Hepatocyte (in vitro differentiated cells): ENCODE measurements at places on chromosomes 12 and 14. TPM values are rescaled to one million over a fixed set of nuclear protein-coding genes. Genes with fewer than 3 reads are reported as not detected.

The SERPINA9 gene
- total RNA-seq = 0.60 TPM in 1 of 2 replicates, not detected in the other

The SSPN gene
- 4.1 and 12.5 TPM in 2 replicates for total RNA-seq

The C12orf60 gene
- total RNA-seq = 1.5 and 2.3 TPM in 2 replicates

The CHFR gene
- total RNA-seq = 33.4 and 37.6 TPM in 2 replicates

- DNase-seq = no peak
Measured at GRCh38 chr14:68692216-68692615, 100.7 kb downstream of the ZFP36L1 start.

DNA sequence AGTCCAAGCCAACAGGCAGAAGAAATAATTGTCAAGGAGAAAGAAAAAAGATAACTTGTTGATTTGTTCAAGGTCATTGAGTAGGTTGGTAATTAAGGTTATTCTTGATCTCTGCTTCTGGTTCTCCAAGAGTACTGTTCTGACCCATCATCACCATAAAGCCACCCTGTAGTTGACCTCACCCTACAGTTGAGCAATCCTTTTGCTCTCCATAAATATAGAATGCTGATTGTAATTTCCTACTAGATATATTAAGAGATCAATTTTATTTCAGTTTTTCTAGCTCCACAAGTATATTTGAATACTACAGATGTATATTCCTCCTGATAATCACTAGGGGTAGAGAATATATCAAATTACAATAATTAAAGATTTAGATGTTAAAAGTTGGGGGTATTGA lies 350.5 kb upstream of the PDE3A start:
- DNase-seq = no peak

DNA sequence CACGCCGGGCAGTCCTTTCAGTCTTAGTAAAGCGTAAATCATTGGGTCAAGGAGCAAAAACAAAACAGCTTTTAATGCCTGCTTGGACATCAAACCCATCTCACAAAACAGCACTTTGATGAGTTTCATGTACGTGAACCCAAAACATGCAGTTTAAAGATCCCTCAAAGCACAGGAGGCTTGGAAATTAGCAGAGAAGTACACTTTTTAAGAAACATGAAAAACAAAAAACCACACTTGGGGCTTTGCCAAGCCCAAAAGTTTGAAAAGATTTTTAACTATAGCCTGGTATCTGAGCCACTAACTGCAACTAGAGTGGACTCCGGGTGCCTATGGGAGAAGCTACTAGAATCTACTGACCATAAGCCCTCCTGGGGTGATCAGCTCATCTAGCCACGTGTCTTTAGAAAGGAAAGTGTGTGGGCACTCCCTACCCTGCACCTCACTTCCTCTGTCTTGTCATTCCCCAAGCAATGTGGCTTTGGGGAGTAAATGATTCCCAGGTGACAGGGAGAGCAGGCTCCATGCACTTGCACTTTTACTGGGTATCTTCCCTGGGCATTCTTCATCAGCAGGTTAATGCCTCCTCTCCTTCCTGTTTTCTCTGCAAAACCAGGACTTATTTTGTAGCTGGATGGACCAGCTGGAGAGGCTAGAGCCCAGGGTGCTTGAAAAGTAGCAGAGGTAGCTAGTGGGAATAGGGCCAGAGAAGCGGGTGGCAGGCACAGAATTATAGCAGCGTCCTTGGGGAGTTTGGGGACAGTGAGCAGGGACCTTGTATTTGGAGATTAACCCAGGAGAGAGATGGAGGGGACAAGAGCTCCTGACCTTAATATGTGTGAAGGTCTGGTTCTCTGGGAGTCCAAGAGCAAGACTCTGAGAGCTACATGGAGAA lies 339.3 kb downstream of the BCL11B start:
- DNase-seq = no peak

DNA sequence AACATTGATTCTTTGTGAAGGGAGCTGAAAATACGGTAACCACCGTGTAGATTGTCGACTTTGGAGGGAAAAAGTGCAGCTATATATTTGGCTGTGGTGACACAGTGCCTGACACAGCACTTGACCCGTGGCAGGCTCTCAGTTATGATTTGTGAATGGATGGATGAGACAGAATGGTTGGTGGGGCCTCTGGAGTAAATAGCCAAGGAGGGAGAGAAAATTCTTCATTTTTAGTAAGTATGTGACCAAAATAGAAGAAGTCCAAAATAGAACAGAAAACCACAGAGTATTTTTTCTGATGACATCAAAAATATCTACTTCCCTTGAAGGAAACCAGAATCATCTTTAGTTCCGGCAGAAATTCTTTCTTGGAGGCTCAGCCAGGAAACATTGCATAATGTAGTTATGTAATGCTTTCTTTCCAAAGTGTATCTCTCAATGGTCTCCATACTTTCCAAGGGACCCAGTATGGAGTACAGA lies 82.0 kb upstream of the WSCD2 start:
- DNase-seq = no peak

DNA sequence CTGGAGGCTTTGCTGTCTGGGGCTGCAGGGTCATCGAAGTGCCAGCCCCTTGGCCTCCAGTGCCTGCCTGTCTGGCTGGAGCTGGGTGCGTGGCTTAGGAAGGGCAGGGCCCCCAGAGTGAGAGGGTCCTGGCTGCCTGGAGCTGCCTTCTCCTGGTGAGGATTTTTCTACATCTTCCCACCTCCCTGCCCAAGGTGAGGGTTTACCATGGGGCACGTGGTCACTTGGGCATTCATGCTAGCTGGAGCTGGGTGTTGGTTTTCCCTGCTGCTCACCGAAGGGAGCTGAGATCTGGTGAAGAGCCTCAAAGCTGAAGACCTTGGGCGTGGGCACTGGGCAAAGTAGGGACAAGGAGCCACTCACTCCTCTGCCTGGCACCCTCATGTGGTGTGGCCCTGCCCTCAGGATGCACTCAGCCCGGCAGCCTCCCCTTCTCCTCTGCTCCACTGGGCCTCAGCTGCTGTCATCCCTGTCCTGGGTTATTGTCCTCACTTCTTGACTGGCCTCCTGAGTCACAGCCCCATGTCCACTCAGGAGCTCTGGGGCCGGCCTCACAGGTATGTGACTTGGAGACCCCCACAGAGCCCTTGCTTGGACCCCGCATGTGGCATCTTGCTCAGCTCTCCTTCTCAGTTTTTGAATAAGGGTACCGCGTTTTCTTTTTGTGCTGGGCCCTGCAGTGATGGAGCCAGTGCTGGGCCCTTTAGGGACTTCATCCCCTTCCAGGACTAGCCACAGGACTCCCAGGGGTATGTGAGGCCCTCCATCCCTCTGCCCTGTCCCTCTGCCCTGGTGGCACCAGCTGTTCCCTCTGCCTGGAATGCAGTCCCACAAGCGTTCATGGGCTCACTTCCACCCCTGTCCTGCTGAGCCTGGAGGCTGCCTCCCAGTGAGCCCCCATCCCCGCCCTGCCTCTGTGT lies 1.6 kb downstream of the CEP170B start:
- DNase-seq = peak; percentile 6

DNA sequence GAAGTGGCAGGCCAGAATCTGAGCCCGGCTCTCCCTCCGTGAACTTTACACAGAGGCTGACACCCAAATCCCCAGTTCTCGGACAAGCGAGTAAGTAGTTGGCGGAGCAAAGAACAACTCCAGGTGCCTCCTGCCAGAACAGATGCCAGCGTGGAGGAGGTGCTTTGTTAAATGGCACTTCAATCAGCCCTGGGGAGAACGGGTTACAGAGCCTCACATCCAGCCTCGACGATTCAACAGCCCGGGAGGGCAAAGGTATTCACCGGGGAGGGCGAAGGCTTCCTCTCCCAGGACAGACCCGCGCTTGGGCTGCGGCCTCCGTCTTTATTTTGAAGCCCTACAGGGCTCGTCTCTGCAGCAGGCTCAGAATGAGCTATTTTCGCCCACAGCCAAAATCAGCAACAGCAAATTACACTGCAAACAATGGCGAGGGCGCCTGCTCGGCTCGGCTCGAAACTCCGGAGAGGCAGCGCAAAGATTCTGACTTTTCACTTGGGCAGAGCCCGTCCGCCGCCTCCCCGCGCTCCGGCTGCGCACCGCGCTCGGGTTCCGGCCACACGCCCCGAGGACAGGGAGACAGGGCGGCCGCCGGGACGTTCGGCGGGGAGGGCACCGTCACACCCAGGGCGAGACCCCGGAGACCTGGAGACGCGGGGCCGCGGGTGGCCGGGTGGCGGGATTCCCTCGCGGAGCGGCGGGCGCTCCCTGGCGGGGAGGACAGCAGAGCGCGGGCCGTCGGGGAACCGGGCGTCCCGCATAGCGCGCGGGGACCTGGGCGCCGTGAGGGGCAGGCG lies 811 bp downstream of the TMCC3 start:
- peak; percentile 67 for DNase-seq

GRCh38 chr14:49960453-49960852 lies 67.6 kb downstream of the ARF6 start:
- no peak for DNase-seq

GRCh38 chr14:68137704-68138619 lies 318.4 kb downstream of the RAD51B start:
- DNase-seq = peak; percentile 86

- DNase-seq = peak; percentile 37
Measured at GRCh38 chr12:115452751-115453281, 768.8 kb upstream of the TBX3 start.

DNA sequence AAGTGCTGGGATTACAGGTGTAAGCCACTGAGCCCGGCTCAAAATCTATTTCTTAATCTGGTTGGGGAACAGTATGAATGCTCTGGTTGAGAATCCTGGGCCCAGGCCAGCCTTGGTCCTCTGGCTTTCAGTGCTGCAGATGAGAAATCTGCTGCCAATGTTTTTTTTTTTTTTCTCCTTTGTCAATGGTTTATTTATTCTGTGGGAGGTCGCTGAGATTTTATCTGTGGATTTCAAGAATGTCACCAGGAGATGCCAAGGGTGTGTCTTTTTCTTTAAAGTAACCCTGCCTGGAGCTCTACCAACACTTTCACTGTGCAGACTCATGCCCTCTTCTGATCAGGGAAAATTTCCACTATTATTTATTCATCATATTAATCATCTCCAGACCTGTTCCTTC lies 3.6 kb downstream of the SLC25A29 start:
- no peak for DNase-seq

GRCh38 chr14:80211153-80212022 lies at the start of gene DIO2:
Gene DIO2 (minus strand): TSS chr14:80211504. CDS start chr14:80211472, 32 bp downstream.
- DNase-seq = peak; percentile 11

DNA sequence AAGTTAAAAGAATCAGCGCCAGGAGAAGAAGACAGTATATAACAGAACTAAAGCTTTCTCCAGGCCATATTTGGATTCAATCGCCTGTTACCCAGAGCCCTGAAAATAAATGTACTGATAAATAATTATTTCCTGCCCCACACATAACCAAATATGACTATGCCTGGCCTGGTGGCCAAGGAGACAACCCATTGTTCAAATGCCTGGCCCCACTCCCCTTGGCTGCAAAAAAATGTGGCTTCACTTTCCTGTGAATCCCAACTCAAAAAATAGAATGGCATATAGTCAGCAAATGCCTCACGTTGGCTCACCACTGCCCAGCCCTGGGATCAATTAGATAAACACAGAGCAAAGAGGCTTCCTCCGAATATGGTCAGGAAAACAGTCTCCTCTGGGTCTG lies 472.1 kb downstream of the BCL11B start:
- DNase-seq = no peak

DNA sequence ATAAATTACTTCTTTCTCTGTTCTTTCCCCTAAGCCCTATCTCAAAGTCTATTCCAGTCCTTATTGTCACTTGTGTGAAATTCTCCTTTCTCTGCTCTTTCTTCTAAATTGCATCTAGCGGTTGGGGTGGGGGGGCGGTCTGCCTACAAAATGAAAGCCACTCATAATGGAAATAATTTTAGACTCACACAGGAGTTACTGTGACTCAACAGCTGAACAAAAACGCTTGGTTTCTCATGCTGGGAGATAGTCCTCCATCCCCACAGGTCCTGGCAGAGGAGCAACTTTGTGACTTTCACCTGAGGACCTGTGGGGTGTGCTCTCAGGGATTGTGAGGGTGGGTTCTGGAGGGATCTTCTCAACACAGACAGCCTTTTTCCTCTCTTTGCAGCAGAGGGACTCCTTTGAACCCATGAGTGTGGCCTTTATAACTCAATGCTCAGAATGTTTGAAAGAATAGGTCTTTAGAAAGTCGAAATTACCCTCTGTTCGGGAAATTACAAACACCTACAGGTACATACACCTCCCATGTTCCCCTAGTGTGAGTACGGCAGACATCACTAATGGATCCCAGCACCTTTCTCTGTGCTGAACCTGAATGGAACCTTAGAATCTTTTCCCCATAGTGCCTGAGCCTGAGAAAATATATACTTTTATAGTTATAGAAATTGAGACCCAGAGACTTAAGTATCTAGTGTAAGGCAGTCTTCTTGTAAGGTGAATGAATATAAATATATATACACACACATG lies 109.7 kb downstream of the CHST11 start:
- no peak for DNase-seq

- no peak for DNase-seq
Measured at GRCh38 chr12:53539526-53539925, 32.2 kb upstream of the NPFF start.

GRCh38 chr12:107144990-107145389 lies 51.6 kb upstream of the CRY1 start:
- no peak for DNase-seq

DNA sequence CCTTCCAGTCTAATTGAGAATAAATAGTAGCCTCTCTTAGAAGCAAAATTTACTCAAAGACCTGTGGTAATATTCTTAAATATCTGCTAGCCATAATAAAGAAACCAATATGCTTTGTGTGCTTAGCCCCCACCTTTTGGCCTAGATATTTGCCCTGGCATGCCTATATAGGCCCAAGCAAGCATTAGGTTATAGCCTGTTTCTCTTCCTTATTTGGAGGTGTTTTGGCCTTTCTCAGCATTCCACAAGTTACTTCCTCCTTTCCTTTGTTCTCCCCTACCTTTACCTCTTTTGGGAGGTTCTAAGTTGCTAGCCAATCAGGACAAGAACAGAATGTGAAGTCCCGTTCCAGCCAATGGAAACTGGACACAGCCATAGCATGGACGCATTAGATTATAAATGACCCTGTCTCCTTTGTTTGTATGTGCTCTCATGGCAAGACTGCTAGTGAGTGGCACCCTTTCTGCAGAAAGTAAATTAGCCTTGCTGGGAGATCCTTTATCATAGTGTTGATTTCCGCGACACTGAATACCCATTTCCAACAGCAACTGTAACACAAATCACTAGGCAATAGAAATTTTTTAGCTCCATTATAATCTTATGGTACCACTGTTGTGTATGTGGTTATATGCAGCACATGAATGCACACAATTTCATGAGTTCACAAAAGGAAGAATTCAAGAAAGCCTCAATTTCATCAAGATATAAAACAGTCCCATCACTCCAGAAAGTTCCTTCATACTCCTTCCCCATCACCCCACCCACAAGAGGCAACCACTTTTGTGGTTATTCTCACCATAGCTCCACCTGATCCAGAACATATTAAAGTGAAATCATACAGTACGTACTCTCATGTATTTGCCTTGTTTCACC lies 37.6 kb downstream of the CEP83 start:
- DNase-seq = no peak

GRCh38 chr14:57502586-57503254 lies 9.1 kb upstream of the CCDC198 start:
- DNase-seq = peak; percentile 64

DNA sequence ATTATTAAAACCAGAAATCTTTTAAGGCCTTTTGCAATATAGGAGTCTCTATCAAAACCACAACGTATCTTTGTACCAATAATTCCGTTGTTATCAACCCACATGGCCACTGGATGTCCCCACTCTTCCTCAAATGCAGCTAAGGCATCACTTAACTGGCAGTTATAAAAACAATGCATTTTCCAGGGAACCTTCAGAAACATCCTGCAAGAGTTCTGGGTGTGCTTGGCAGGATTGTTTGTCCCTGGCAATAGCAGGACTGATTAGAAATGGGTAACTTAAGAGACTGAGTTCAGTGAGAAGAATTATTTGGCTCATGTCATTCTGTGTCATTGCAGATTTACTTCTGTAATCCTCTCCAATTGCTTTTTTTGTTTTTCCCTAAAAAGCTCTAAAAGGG lies 112.0 kb downstream of the SLC15A5 start:
- DNase-seq = peak; percentile 63
